ENCODE measurements at places on chromosomes 3 and 15.

DNA sequence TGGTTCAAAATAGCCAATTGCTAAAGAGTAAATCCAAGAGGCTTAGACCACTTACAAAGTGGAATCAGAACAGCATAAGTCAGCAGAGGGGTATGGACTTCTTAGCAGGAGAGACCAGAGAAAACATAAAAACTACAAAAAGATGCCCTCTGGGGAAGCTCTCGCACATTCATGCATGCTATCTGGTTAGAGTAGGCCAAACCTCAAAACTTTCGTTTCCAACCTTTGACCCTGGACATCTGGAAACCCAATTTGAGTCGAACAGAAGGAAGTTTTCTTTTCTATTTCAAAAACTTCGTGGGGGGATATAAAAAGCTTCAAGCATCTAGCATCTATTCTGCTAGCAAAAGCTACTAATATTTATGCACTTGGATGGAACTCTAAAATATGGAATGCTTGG lies 523.9 kb upstream of the AGTR1 start:
- no peak for DNase-seq

GRCh38 chr3:118809696-118810498 lies 224.7 kb downstream of the IGSF11 start:
- DNase-seq = no peak

DNA sequence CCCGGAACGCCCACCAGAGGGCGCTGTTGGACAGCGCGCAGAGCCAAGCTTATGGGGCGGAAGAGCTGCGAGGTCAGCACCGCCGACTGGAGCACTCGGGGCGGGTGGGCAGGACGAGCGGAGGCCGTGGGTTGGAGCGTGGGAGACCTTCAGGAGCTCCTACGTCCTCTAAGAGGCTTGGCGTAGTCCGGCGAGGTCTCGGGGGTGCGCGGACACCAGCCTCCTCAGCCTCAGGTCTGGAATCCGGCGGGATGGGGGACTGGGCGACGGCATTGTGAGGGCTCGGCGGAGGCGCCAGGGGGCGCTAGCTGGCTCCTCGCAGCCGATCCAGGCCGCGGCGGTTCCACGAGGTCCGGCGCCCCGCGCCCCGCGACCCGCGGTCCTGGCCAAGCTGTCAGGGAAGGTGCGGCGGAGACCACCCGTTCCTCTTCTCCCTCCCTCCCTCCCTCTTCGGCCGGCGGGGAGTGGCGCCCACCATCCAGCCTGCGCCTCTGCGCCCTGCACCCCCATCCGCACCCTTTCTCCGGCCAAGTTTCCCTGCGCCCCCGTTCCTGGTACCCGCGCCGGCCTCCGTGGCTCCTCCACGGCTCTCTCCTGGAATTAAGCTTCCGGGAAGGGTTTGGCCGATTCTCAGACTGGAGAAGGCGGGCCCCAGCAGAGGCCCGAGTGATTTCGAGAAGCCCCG lies 24.3 kb upstream of the POLG start:
- DNase-seq = peak; percentile 94

DNA sequence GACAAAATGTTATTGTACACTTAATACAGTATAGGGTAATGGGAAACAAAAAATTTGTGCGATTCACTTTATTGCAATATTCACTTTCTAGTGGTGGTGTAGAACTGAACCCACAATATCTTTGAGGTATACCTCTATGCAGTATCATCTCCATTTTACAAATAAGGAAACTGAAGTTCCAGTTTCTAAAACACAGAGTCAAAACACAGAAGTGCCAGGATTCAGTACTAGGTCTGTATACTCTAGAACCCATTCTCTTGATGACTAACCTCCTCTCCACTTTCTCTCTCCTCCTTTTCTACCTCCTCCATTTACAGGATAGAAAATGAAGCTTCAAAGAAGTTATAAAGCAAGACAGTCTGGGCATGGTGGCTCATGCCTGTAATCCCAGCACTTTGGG lies 62.2 kb downstream of the MB21D2 start:
- DNase-seq = no peak

DNA sequence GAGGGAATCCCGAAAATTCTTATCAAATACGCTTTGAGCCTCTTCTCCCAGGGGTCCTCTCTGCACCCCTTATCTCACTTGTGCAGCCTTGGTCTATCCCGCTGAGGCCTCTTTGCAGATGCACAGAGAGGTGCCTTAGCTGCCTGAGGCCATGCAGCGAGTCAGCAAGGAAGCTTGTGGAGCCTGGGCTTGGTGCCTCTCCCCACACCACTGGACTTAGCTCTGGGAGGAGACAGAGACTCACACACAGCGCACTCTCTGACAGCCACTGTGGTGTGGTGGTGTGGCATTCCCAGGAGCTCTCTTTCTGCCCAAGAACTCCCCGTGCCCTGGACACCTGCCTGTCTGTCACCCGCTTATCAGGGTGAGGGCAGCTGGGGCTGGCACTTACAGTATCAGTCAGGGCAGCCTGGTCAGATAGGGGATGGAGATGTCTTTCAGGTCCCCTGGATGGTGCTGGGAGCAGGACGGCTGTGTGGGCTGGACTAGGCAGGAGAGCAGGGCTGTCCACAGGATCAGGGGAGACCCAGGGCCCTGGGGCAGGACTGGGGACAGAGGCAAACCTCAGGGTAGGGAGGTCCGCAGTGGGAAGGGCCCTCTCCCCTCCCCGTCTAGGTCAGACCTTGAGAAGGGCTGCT lies 10.2 kb upstream of the LINGO1 start:
- DNase-seq = peak; percentile 55

DNA sequence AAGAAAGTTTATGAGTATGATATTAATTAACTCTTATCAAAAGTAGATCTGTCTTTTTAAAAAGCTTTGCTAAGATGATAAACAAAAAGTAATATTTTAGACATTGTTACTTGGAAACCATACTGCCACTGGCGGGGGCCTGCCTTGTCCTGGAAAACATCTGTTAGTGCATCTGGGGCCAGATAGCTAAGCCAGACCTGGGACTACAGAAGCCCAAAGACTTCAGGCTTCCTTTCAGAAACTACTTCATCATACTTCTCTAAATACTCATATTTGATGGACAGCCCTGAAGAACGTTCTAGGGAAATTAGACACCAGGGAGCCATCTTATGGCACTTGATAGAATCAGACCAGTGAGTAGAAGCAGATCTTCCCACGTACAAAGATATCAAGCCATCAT lies 795.4 kb upstream of the SEMA6D start:
- no peak for DNase-seq

DNA sequence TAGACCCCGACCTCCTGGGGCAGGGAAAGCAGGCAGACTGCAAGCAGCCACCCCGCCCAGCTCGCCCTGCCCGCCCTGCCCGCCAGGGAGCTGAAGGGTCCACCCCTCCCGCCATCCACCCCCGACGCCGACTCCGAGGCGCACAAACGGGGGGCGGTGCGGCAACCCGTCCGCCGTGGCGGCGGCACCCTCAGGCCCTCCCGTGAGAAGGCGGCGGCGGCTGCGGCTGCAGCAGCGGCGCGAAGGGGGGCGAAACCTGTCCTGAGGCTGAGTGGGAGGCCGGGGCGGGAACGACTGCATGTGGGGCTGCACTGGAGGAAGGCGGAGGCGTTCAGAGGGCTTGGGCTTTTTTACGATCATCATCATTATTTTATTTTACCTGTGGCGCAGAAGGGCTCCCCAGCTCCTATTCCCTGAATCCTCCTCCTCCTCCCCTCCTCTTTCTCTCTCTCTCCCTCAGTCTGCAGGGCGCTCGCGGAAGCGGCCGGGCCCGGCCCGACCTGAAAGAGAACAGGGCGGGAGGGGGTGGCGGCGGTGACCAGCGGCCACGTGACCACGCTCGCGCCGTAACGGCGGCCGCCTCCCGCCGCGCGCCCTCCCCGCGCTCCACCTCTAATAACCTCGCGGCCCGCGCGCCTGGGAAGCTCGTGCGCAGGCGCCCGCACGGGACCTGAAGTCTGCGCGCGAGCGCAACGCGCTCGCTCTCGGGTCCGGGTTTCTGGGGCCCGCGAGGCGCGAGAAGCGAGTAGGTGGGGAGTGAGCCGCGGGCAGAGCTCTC lies at the start of gene TBC1D5:
Gene TBC1D5 (minus strand): TSS at position 530 of the 778 bp plus-strand sequence. CDS start 234,061 bp downstream, outside the sequence.
- DNase-seq = peak; percentile 99

DNA sequence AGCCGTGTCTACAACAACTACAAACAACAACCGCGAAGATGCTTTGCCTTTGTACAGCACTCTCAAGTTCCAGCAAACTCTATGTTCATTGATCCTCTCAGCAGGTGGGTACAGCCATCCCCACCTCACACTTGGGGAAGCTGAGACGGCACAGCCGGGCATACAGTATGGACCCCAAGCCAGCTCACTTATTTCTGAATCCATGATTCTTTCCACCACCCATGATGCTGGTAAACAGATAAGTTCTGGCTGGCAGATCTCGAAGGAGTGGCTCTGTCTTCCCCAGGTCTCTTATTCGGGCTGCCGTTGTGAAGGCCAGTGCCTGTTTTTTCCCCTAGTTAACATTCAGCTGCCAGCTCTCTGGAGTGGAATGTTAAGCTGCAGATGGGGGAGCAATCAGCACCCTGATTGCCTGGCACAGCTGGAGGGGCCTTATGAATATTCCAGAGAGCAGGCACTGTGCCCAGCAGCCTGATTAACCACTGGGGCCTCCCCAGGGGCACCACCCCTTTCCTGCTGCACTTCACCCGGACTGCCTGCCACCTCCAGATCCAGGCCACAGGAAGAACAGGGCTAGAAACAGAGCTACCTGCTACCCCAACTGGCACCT lies 73.2 kb downstream of the CORO2B start:
- no peak for DNase-seq

DNA sequence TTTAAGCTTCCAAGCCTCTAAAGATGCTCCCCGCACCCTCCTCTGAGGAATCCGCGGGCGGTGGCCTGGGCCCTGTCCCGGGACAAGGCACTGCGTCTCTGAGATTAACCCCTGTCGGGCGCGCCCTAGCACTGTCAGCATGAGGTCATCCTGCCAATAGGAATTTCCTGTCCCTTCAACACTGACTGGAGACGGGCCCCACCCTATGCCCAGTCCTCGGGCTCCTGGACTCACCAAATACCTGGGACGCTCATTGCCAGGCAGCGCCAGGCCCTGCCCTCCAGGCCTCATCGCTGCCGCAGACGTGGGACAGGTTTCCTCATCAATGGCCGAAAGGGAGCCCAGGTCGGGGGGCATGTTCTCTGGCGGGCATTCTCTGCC lies 67.6 kb upstream of the SH3GL3 start:
- DNase-seq = peak; percentile 21

DNA sequence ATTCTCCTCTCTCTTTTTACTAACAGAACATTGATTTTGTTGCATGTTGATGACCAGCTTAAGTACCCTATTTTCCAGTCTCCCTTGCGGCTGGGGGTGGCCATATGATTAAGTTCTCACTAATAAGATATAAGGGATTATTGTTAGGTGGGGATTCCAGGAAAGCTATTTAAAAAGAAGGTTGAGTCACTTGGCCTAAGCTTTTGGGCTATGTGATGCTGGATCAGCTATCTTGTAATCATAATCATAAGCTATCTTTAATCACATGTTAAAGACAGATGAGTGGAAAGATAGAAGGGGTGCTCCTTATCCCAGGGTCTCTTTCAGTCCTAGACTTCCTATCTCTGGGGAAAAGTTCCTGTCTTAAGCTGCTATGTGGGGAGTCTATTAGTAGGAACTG lies 59.9 kb downstream of the CGNL1 start:
- no peak for DNase-seq

DNA sequence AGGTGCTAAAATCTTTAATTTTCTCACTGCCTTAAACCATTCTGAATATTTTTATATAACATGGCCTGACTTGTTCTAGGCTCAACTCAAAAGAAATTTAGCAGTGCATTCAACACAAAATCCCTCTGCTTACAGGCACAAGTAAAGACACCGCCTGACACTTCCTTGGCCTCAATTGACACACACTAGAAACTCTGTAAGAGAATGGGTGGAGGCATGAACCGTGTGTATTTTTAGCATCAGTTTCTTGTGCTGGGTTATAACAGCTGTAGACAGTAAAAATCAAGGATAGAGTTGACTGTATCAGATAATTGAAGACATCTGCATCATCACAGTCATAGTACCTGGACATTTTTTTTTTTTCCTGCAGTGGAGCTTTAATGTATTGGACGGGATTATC lies 54.3 kb downstream of the SLC9A9 start:
- no peak for DNase-seq

GRCh38 chr3:64911138-64911537 lies 223.3 kb upstream of the ADAMTS9 start:
- DNase-seq = no peak

GRCh38 chr3:172987273-172987672 lies 153.8 kb downstream of the SPATA16 start:
- peak; percentile 4 for DNase-seq

GRCh38 chr3:184085389-184085852 lies 11.4 kb upstream of the HTR3E start:
- peak; percentile 6 for DNase-seq

DNA sequence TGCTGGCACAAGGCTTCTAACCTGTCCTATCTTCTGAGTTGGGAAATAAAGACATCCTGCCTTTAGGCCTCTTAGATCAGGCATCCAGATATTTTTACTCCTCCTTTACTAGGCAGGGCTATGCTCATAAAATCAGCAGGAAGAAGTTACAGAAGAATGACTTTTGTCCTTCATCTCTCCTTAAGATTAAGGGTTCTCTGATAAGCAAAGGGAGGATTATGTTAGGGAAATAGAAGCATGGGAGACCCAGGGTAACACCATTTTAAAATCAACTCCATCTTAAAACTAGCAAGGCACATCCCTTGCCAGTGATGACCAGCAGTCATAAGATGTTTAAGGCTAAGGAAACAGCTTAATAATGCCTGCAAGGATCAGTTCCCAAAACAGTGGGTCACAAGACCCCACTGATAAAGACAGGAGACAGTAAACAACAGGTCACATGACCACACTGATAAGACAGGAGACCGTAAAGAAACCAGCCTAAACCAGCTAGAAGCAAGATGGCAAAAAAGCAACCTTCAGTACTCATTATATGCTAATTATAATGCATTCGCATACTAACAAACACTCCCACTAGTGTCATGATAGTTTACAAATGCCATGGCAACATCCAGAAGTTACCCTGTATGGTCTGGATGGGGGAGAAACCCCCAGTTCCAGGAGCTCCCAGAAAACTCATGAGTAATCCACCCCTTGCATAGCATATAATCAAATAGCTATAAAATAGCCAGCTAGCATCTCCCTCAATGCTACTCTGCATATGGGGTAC lies 14.5 kb upstream of the EHHADH start:
- peak; percentile 22 for DNase-seq

GRCh38 chr3:180617049-180617448 lies 15.1 kb downstream of the TTC14 start:
- no peak for DNase-seq

GRCh38 chr3:159380891-159381290 lies 579.0 kb downstream of the MFSD1 start:
- DNase-seq = no peak

GRCh38 chr3:14834807-14835466 lies 16.2 kb downstream of the FGD5 start:
- DNase-seq = no peak

DNA sequence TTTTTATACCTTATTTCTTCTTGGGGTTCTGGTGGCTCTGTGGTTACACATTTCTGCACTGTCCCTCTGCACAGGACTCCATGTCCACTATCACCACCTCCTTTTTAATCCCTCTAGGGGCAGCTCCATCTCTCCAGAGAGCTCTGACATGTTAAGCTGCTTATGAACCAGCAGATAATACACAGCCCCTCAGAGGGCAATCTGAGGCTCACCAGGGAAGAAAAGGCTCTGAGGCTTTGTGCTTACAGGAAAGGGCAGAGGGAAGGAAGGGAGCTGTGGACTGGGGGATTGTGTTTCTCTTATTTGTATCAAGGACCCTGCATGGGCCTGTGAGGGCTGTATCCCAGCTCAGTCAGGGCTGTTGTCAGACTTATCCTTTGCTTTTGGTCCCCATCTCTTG lies 164.5 kb downstream of the EPHB1 start:
- no peak for DNase-seq

- DNase-seq = no peak
These were observed 344.0 kb upstream of the PROK2 start for GRCh38 chr3:72128921-72129320.

Data from ELF-1 (cell line).